ENCODE measurements at places on chromosomes 6 and 20.
A peak's percentile ranks its signal among the peaks of the same experiment; 100 is the strongest.

GRCh38 chr6:140225701-140226436, 851.4 kb upstream of the CITED2 start:
- no peak for DNase-seq

DNA sequence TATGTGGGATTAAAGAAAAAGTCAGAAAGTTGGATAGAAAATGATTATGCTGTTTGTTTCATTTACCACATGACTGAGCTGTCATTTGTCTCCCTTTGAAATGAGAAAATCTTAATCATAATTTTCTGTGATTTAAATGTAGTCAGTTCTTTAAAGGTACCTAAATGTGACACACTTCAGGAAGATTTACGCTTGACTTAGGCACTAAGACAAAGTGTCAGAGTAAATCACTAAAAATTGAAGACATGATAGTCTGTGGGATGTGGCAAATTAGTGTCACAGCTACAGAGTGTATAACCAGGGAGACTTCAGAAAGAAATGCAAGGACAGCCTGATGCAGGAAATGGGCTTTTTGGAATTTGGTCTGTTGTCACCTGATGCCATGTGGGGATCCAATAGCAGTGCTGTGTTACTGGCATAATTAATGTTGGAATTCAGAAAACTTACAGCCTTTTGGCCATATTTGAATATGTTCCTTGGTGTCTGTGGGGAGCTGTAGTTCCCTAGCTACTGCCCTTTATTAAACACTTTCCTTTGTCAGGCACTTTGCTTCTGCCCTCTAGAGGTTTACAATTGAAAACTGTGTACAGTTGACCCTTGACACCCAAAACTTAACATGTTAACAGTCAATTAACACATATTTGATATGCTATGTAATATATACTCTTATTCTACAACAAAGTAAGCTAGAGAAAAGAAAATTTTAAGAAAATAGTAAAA, 493.8 kb downstream of the UTRN start:
- DNase-seq, result no peak

DNA sequence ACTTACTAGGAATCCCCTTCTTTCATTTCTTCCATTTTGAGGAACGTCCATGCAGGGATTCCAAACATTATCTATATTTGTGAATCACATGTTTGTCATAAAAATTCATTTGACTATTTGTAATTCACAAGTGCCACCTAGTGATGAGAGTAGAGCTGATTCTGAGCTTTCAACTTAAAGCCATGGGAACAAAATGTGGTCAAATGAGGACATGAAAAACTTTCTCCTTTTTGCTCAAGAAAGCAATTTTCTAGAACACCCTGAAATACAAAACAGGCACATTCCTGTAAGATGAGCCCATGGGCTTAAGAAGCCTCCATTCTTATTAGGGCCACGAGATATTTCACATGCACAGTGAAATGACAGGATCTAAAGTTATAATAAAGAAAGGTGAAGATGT, 12.3 kb downstream of the MAP3K7 start:
- no peak for DNase-seq

DNA sequence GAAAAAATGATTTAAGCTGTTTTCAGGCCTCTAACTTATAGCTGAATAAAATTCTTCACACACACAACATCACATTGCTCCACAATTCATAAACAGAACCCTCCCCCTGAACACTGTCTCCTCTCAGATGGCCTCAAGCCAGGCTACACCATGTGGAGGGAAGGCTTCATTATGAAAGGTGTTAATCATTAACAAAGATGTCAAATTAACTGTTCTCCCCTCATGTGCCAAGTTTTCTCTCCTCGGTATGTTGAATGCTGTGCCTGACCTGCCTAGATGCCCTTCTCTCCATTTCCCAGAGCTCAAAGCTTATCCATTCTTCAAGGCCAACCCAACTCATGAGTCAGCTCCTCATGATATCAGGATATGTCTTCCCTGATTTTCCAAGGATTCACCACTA, 210.4 kb downstream of the GMDS start:
- no peak for DNase-seq

DNA sequence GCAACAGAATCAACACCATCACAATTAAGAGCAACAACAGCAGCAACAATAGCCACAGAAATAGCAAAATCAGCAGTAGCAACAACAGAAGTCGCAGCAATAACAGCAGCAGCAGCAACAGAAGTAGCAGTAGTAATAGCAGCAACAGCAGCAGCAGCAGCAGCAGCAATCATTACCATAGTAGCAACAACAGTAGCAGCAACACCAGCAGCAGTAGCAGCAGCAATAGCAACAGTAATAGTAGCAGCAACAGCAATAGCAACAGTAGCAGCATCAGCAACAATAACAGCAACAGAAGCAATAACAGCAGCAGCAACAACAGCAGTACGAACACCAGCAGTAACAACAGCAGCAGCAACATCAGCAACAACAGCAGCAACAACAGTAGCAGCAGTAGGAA, 39.8 kb downstream of the SLC22A2 start:
- DNase-seq, result no peak

GRCh38 chr6:131331873-131332781, 196.9 kb downstream of the AKAP7 start:
- DNase-seq, result no peak

- no peak for DNase-seq
These were observed 16.7 kb downstream of the FARS2 start for GRCh38 chr6:5278047-5278446.

DNA sequence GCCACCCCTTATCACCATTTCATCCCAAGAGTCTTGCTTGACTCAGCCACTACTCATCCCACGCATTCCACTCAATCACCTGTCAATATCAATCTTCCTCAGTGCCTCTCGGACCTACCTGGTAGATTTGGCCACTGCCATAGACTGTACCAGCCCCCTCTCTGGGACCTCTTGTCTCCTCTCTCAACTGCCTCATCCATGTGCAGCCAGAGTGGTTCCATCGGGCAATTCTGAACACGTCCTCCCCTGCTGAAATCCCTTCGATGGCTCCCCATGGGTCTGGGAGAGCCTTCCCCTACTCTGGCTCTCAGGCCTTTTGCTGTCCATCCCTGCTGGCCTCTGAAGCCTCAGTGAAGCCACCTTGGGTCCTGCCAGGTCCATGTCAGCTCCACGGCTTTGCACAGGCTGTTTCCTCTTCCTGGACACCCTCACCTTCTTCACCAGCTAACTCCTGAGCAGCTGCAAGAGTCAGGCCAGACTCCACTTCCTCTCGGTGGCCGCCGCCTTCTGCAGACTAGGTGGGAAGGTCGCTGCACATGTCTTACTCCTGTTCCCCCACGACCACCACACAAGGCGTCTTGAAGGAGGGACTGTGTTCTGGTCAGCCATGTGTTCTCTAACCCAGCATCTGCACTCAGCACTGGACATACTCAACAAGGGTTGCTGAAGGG, 120.4 kb downstream of the TOX2 start:
- DNase-seq, result no peak

GRCh38 chr6:158376631-158377081, 64.4 kb downstream of the TULP4 start:
- no peak for DNase-seq

DNA sequence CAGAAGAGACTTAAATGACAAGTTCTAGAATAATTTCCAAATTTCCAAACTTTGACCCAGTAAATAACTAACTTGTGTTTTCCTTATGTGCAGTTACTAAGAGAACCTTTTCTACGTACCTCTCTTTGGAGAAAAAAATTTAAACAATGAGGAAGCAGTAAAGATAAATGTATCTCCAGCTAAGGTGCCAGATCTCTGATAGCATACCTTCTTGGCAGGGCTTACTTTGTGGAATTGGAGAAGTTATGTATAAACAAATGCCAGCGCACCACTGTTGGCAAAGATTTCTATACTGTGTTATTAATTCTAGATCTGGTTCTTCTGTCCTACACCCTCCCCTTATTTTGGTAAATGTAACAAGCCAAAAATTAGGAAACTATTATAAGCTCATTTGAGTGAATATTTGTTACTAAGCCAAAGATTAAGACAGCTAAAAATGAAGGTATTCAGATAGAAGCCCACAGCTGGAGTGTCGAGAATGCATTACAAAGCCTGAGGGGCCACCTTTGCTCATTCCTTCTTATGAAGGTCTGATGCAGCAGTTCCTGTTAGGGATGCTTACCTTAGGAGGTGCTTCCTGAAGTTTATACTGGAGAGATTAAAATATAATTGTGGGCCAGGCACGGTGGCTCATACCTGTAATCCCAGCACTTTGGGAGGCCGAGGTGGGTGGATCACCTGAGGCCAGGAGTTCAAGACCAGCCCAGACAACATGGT, 373.1 kb upstream of the SOX4 start:
- DNase-seq, result no peak

- no peak for DNase-seq
These were observed 791.0 kb upstream of the HS3ST5 start for GRCh38 chr6:115133790-115134189.

DNA sequence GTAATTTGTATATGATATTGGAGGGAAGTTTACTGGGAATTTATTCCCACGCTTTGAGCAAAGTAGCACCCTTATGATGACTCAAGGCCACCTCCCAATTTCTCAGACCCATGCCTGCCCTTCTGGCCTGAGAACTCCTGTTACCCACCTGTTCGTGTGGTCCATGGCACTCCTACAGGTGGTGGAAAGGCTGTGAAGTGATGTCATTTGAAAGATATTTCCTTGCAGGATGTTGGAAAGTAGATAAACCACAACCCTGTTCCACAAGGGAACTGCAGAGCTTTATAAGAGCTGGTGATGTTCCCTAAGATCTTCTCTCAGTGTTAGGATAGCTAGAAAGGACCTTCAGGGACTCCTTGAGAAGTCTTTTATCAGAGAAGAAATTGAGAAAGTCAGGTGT, 70.5 kb downstream of the ADGRG6 start:
- no peak for DNase-seq

DNA sequence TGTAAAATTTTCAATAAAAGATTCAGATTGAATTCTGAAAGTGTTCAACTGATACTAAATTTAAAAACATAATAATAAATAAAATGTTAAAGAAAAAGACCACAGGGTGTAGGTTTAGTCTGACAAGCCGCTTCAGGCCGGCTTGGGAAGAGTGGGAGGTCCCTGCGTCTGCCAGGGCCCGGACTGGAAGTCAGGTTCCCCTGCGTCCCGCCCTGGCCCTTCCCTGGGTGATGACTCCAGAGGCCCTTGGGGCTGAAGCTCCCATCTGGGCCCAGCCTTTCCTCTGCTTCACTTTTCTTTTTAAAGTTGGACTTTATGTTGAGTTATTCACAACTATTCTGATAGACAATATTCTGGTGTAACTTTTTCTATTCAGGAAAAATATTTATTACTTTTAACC, 93.3 kb downstream of the SMOC2 start:
- DNase-seq, result no peak

DNA sequence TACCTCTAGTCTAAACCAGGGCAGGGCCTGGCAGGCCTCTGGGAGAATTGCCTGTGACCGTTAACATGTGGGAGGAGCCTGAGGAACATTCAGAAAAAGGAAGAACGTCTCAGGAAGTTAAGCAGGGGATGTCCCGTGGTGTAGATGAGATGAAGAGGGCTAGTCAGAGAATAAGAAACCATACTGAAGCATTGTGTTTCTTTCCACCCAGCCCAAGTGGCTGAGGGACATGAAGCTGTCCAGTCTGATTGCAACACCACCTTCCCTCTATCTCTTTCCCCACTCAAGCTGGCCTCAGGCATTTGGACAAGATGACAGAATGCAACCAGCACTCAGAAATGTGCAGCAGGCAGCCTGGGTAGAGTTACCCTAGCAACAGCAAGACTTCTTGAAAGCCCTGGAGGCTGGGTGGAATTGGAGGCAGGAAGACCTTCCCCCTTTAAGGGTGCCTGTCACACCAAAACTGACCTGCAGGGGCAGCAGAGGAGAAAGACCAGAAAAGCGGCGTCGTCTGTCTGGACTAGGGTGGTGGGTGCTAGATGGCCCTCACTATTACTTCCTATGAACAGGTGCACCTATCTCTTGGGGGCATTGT, 186.1 kb downstream of the UNC5CL start:
- no peak for DNase-seq

- DNase-seq, result no peak
These were observed 23.9 kb downstream of the TRERF1 start for GRCh38 chr6:42427871-42428270.

DNA sequence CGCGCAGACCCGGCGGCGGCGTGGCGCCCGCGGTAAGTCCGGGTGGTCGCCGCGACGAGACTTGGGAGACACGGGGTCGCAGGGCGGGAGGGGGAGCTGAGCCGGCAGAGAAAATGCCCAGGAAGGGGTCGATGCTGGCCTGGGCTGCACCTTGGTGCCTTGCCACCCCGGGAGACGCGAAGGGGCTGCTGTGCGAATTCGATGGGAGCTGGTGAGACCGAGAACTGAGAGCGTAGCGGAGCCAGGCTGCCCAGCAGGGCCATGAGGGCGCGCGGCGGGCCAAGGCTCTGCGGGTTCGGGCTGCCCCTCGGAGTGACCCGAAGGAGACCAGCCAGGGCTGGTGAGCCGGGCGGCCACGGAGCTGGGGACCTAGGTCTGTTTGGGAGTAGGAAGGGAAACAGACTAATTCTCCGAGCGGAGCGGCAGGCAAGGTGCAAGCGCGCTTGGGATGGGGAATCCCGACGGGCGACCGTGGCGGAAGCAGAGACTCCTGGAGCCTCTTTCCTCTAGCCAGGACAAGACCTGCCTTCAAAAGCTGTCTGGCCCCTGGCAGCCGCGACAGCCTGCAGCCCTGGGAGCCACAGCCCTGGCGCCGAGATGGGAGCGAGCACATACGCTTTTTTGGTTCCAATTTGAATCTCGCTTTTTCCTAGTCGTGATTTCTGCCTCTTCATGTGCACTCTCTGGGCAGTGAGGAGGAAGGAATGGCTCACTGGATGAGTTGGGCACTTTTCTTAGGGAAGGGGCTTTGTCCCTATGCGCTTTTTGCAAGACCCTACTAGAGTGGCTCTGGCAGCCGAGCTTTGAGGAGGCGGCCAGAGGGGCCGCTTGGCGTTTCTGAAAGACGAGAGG, 691 bp downstream of the SYNDIG1 start:
- no peak for DNase-seq

GRCh38 chr20:57118107-57118769, 148.2 kb downstream of the BMP7 start:
- DNase-seq, result no peak

- no peak for DNase-seq
These were observed 214.5 kb upstream of the SASH1 start for GRCh38 chr6:148128014-148128730.

GRCh38 chr6:169451065-169451838, 197.6 kb upstream of the THBS2 start:
- DNase-seq, result no peak

GRCh38 chr6:26311012-26311384, 54.0 kb upstream of the BTN3A2 start:
- DNase-seq, result peak; percentile 21

GRCh38 chr6:29183594-29183993, 12.9 kb downstream of the OR2J2 start:
- DNase-seq, result no peak

DNA sequence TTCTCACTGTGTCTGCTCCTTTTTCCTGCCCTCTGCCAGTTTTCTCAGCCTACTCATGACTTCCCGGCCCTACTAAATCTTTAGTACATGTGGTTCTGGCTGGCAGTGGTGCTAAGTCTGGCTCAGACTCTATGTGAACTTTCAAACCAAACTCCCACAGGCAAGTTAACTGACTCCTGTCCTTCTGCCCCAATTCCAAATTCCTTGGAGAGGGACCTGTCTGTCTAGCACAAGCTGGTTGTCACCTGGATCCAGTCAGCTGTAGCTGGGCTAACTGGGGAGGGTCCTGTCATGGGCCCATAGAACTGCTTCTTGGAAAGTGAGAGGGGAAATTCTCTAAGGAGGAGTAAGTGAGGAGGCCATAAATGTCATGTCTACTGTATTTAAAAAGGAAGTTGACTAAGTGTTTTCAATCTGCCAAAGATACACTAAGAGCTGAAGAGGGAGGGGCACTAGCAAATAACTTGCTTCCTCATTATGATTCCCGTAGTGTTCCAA, 240.1 kb downstream of the KCNQ5 start:
- no peak for DNase-seq

- no peak for DNase-seq
These were observed 49.7 kb downstream of the RBM38 start for GRCh38 chr20:57440678-57441509.
